ENCODE measurements at places on chromosomes 6 and 20.

DNA sequence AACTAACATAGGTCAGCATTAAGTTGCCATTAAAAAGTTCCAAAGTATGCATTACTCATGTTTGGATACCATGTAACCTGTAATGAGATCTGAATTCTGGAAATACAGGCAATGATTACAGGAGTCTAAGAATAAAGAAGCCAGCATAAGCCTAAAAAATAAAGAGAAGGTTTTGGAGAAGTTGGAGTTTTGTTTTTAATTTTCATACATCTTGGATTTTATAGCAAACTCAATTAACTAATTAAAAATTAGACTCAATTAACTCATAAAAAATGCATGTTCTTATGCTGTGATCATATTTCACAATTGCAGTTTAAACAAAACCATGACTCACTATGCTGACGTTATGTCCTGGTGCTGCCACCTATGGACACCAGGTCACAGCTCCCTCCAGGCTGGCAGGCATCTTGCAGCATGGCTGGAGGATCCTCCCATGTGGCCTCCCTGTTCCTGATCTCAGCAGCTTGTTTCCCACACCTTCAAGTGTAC lies 648.8 kb upstream of the AGPAT4 start:
- no peak for DNase-seq

- DNase-seq = no peak
These were observed 59.5 kb upstream of the RSPO3 start for GRCh38 chr6:127058936-127059335.

GRCh38 chr20:12354725-12355124 lies 437.0 kb downstream of the BTBD3 start:
- DNase-seq = no peak

DNA sequence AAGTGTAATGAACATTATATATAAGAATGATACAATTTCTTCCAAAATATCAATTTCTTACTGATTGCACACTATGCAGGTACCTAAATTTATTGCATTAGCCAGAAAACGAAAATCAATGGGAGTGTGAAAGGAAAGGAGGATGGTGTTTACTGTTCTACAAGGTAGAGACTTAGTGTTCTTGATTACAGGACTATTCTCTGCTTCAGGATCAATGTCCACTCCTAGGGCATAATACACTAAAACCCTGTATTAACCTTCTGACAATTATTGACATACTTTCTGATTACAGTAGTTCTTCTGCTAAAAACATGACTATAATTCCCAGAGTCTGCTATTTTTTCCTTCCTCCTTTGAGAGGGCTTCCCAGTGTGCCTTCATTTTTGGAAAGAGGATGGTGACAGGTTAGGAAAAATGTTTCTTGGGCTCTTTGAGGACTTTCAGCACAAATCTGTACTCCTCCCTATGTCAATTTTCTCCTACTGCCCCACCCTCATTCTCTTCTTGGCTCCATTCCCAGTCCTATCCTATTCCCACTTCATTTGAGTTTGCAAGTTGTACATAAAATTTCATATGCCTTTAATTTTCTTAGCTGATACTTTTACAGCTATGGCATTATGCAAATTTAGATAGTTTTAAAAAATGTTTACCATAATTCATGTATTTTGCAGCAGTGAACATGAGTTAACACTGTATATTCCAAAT lies 278.9 kb downstream of the CENPW start:
- no peak for DNase-seq

DNA sequence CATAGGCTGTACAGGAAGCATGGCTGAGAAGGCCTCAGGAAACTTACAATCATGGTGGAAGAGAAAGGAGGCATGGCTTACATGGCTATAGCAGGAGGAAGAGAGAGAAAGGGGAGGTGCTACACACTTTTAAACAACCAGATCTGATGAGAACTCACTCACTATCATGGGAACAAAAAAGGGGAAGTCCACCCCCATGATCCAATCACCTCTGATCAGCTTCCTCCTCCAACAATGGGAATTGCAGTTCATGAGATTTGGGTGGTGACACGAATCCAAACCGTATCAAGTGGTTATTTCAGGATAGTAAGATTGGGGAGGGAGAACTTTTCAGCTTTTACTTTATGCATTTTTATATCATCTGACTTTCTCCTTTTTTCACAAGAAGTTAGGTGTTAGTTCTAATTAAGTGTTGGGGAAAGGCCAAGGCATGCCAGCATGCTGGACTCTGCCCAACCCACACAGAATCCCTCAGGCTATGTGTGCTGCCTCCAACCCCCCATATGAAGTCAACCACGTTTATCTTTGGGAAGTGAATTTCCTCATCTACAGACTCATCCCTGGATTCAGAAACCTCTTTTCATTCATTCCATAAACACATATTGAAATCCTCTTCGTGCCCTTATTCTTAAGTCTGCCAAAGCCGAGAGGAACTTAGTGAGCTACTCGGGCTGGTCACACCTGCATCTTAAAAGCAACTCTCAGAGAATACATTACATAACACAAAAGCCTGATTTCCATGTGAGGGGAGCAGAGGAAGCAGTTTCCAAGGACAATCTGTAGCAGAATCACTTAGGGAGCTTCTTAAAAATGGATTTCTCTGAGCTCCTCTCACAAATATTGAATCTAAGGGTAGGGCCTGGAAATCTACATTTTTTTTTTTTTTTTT lies 16.7 kb upstream of the CLIC5 start:
- no peak for DNase-seq

Data from stimulated activated CD4-positive, alpha-beta T cell treated with anti-CD3 and anti-CD28 coated beads, Interleukin-1b, Interleukin-23, amount 100 ng/mL, for 1 hour (primary cell).